ENCODE measurements at places on chromosomes 7 and 10. TPM values are rescaled to one million over a fixed set of nuclear protein-coding genes. Genes with fewer than 3 reads are reported as not detected.

HTR5A gene
- not detected for total RNA-seq

ZNF804B gene
- not detected for total RNA-seq

CLDN4 gene
- total RNA-seq: 5.8 TPM

TEX47 gene
- total RNA-seq: not detected

FEZF1 gene
- not detected for total RNA-seq

HOGA1 gene
- total RNA-seq: 1.7 TPM

EBLN1 gene
- total RNA-seq: not detected

PBLD gene
- 3.1 TPM for total RNA-seq

PRXL2A gene
- total RNA-seq: 43.9 TPM

NCAPG2 gene
- total RNA-seq: 37.8 TPM

NKX6-2 gene
- 0.46 TPM for total RNA-seq

HELLS gene
- 23.2 TPM for total RNA-seq

NUTM2B gene
- total RNA-seq: 0.34 TPM

CTAGE15 gene
- not detected for total RNA-seq

ZNF488 gene
- 9.7 TPM for total RNA-seq

CYP26C1 gene
- not detected for total RNA-seq

VWDE gene
- total RNA-seq: 0.76 TPM

MSMB gene
- not detected for total RNA-seq

SEMA3D gene
- 0.03 TPM for total RNA-seq

IFIT2 gene
- 2.0 TPM for total RNA-seq

UMAD1 gene
- total RNA-seq: 7.9 TPM

SLC26A3 gene
- total RNA-seq: not detected

CYP3A4 gene
- not detected for total RNA-seq

PRLHR gene
- total RNA-seq: not detected

NFE2L3 gene
- 8.1 TPM for total RNA-seq

FZD8 gene
- 5.0 TPM for total RNA-seq

VIPR2 gene
- total RNA-seq: 0.03 TPM

CDK1 gene
- 89.5 TPM for total RNA-seq

LAMB1 gene
- 104 TPM for total RNA-seq

SMO gene
- total RNA-seq: 13.6 TPM

ACSM6 gene
- not detected for total RNA-seq

HTR7 gene
- not detected for total RNA-seq

CTTNBP2 gene
- total RNA-seq: 0.33 TPM

CFAP43 gene
- total RNA-seq: 0.36 TPM

GAD2 gene
- total RNA-seq: not detected

ADCYAP1R1 gene
- total RNA-seq: not detected

ABCC2 gene
- 138 TPM for total RNA-seq

HMX2 gene
- not detected for total RNA-seq

GJD4 gene
- total RNA-seq: not detected

HK1 gene
- total RNA-seq: 44.6 TPM

MGAM2 gene
- not detected for total RNA-seq

SLC29A3 gene
- total RNA-seq: 24.4 TPM

Data from A549 treated with GW870086 at 1 μM for 4 hours (cell line).